Left renal pelvis (tissue), 4 donors: ENCODE measurements at places on chromosomes 2 and 18.

- DNase-seq = no peak
Measured at GRCh38 chr2:161102770-161103450, 57.3 kb upstream of the TANK start.

DNA sequence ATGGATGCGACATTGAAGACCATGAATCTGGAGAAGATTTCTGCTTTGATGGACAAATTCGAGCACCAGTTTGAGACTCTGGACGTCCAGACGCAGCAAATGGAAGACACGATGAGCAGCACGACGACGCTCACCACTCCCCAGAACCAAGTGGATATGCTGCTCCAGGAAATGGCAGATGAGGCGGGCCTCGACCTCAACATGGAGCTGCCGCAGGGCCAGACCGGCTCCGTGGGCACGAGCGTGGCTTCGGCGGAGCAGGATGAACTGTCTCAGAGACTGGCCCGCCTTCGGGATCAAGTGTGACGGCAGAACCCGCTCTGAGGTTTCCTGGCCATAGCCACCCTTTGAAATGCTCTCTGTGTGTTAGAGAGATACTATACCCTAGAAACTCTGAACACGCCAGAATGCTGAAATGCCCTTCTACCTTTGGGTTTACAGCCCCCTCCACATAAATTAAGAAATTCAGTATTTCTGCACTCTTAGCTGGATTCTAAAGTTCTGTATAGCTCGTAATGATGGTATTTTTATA lies 659 bp downstream of the CHMP1B start:
- peak; percentile 12 for DNase-seq

DNA sequence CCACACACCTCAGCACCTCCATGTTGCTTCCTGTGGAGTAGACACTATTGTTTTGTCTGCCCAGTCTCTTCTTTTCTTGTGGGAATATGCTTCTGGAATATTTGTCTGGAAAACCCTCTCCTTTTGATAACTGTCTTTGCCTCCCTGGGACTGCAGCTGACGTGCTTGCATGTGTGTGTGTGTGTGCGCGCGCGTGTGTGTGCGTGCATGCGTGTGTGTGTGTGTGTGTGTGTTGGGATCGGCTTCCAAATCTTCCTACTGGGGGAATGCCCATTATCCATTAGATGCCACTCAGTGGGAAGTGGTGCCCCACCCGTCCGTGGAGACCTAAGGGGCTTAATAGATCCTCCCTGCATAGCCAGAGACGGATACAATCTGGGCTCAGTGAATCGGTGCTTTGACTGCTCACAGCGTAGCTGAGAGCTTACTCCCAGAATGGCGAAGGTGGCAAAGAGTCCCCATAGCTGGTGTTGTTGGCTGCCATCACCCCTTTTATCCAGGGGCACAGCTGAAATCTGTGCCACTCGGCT lies 86.9 kb downstream of the RRM2 start:
- DNase-seq = no peak

DNA sequence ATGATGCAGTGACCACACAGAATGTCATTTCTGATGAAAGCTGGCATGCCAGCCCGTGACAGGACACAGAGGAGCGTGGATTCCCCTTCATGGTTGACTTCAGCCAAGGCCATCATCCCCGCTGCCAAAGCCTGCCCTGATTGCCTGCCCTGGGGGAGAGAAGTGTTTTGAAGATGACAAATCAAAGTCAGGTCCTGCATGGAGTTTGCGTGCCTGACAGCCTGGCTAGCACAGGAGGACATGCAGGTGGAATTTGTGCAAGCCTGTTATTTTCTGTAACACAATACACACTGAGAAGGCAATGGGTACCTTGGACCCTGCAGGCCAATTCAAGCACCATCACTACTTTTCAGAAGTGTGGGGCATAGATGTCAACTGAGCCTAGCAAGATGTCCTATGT lies 5.4 kb upstream of the IL1R2 start:
- no peak for DNase-seq
